ENCODE measurements at places on chromosomes 7 and 10.

- no peak for DNase-seq
These were observed 11.1 kb upstream of the CAMK2B start for GRCh38 chr7:44336491-44336890.

DNA sequence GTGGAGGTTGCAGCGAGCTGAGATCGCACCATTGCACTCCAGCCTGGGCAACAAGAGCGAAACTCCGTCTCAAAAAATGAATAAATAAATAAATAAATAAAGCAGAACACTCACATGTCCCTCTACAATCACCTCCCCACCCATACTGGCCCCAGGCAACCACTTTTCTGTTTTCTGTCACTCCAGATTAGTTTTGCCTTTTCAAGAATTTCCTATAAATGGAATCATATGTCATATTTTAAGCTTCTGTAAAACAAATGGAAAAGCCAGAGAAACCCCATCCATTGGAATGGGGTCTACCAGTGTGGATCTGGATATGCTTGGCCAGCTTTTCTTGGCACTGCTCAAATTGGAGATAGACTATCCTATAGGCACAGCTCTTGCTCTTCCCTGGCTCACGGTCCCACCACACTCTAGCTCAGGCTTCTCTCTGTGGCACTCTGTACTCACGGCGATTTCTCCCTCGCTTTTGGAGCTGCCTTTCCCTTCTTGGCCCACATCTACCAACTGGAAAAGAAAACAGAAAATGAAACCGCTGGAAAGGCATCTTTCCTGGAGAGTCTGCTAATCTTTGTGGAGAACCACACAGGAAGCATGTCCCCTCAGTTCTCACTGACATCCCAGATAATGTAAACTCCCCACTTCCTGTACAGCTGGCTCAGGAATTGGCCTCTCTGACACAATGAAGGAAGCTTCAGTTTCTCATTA, 210.1 kb downstream of the JCAD start:
- no peak for DNase-seq

DNA sequence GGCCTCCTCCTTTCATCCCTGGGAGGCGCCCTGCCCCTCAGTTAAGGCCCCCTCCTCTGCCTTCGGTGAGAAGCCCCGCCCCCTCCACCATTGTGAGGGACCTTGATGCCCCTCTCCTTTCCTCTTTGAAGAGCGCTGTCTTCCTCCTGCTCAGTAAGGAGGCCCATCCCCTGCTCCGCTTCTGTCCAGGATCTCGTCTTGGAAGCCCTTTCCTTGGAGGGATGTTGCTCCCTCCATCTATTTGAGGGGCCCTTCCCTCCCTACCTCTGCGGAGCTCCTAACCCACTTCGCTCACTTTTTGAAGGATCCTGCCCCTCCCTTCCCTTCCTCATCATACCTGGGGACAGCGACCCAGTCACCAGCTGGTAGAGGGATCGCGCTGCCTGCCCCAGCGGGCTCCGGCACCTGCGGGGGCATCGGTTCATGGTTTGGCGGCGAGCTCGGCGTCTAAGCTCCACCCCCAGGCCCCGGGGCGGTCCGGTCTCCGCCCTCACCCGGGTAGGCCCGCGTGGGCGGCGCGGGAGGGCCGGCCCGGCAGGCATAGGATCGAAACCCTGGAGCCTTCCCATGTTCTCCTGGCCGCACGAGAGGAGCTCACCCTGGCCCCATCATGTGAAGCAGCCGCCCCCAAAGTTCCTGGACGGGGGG, 4.1 kb downstream of the KCNIP2 start:
- peak; percentile 54 for DNase-seq

DNA sequence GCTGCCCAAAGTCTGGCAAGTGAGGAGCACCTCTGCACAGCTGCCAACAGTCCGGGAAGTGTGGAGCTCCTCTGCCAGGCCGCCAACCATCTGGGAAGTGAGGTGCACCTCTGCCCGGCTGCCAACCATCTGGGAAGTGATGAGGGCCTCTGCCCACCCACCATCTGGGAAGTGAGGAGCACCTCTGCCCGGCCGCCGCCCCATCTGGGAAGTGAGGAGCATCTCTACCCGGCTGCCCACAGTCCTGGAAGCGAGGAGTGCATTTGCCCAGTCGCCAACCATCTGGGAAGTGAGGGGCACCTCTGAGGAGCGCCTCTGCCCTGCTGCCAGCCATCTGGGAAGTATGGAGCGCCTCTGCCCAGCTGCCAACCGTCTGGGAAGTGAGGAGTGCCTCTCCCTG, 893.7 kb downstream of the TYW1 start:
- no peak for DNase-seq

- no peak for DNase-seq
These were observed 30.4 kb upstream of the DMBT1 start for GRCh38 chr10:122530177-122530576.

- no peak for DNase-seq
These were observed 299.7 kb downstream of the ZEB1 start for GRCh38 chr10:31618541-31619291.

DNA sequence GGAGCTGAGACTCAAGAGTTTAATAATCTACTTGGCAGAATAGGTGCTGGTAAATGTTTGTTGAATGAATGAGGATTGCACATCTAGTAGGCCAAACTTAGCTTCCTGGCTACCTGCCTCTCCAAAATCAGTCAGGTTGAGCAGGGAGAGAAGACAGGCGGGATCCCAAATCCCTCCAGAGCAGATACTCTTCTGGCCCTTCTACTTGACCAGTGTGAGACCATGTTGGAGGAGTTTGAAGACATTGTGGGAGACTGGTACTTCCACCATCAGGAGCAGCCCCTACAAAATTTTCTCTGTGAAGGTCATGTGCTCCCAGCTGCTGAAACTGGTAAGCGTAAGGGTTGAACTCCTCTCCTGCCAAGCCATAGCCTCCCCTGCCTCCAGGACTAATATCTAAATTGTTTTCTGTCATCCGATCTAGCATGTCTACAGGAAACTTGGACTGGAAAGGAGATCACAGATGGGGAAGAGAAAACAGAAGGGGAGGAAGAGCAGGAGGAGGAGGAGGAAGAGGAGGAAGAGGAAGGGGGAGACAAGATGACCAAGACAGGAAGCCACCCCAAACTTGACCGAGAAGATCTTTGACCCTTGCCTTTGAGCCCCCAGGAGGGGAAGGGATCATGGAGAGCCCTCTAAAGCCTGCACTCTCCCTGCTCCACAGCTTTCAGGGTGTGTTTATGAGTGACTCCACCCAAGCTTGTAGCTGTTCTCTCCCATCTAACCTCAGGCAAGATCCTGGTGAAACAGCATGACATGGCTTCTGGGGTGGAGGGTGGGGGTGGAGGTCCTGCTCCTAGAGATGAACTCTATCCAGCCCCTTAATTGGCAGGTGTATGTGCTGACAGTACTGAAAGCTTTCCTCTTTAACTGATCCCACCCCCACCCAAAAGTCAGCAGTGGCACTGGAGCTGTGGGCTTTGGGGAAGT, 2.2 kb upstream of the MBLAC1 start:
- no peak for DNase-seq

- DNase-seq, result no peak
These were observed 85.5 kb downstream of the JCAD start for GRCh38 chr10:29973921-29974320.

- DNase-seq, result no peak
These were observed 266.5 kb downstream of the AUTS2 start for GRCh38 chr7:69864822-69865221.

GRCh38 chr10:120987359-120987758, 136.2 kb downstream of the WDR11 start:
- no peak for DNase-seq

- no peak for DNase-seq
These were observed 25.5 kb downstream of the DDC start for GRCh38 chr7:50539725-50540124.

GRCh38 chr10:96125142-96125515, 5.0 kb upstream of the ZNF518A start:
- no peak for DNase-seq

DNA sequence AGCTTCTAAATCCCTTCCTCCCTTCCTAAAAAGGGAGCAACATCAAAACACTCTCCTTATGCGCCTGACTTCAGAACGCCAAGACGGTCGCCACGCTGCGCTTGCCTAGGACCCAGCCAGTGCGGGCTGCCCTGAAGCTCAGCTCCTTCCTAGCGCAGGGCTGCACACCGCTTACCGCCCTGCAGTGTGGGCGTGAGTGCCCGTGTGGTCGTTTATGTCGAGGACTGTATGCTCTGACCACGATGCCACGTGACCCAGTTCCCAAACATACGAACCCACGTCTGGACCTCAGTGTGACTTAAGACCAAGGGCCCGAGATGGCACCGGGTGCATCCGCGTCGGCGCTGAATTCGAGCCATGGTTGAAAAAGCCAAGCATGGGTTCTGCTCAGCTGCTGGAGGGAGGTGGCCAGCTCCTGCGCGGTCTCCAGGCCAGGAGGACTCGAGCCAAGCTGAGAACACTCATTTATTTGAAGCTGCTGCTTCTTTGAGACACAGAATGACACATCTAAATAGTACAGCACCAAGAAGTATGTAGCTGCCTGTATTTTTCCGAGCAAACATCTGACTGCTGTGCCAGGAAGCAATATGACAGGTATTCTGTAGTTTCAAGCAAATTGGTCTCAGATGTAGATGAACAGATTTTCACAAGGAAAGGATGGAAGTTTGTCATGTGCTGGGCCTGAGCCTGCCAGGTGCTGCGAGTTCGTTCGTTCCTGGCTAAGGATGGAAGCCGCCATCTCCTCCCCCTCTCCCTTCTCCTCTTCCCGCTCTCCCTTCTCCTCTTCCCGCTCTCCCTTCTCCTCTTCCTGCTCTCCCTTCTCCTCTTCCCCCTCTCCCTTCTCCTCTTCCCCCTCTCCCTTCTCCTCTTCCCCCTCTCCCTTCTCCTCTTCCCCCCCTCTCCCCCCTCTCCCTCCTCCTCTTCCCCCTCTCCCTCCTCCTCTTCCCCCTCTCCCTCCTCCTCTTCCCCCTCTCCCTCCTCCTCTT, 184.7 kb downstream of the EBF3 start:
- no peak for DNase-seq

- no peak for DNase-seq
These were observed 18.0 kb downstream of the MACC1 start for GRCh38 chr7:20199015-20199737.

DNA sequence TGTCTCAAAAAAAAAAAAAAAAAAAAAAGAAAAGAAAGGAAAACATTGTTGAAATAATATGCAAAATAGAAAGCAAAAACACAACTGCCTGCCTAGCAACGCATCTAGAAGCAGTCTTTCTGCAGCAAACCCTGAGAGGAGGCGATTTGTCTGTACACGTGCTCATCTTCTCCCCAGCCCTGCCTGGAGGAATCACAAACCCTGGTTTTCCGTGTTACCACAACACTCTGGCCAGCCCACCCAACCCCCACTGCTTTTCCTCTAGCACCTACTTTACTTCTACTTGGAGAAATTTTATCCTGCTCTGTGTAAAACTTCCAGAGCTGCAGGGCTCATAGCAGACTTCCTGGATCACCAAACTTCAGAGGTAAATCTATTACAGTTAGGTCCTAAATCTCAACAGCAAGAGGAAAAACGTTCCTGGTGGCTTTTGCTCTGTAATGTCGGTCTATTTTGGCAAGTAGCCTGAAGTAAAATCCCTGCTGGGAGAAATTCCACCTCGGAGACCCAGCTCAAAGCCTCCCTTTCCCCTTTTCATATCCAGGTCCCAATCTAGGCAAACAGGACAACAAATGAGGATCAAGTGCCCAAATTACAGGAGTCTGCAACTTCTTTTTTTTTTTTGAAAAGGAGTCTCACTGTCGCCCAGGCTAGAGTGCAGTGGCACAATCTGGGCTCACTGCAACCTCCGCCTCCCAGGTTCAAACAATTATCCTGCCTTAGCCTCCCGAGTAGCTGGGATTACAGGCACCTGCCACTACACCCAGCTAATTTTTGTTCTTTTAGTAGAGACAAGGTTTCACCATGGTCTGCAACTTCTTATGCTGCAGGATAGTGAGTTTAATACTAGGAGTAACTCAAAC, 91.6 kb downstream of the DNMBP start:
- no peak for DNase-seq

DNA sequence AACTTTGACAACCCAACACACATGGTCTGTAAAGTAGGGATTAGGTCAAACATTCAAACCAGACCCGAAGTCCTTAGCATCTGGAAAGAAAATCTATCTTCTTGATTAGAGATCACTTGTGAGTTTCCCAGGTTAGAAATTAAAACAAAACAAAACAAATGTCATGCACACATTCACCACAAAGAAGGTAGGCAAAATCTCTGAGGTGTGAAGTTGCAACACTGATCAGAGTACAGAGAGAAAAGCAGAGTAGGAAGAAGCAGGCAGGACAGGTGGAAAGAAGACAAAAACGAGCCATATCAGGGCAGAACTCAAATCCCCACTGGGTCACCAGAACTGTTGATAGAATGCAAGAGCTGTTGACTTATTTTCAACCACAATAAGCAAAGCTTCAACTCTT, 102.8 kb upstream of the THSD7A start:
- DNase-seq, result no peak

DNA sequence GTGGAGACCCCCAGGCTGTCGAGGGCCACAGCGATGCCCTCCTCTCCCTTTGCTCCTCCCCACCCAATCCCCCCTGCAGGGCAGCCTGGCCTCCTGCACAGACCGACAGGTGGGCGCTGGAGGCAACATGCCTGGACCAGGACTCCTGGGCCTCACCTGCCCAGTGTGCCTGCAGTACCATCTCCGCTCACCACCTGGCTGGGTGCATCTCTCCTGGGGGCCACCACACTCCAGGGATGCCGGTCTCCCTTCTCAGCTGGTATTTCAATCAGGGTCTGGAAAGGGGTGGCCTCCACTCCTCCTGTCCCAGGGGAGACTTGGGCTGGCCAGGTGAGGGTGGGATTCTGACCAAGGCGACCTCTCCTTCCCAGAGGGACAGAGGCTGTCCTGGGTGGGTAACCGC, 17.2 kb upstream of the CFAP46 start:
- DNase-seq, result no peak

DNA sequence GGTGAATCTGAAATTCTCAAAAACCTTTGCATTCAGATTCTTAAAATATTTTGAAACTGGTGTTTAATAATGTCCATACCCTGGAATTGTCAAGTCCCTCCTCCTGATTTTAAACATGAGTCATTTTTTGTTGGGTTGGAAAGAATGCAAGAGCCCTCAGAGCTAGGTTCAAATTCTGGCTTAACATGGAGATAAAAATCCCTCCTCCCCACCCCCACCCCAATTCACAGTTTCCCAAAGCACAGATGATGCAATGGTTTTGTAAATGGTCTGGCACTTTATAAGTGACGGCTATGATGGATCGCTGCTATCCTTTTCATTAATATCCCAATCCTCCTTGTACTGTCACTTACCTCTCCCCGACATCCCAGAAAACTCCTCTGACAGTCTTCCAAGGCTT, 332.8 kb downstream of the PLXNA4 start:
- DNase-seq, result no peak

Data from activated effector memory CD4-positive, alpha-beta T cell treated with Interleukin-2 at 50 U/mL for 16 hours (primary cell).